ENCODE measurements at places on chromosomes 3 and 15. TPM values are rescaled to one million over a fixed set of nuclear protein-coding genes. Genes with fewer than 3 reads are reported as not detected.

MRPL3 gene
- 426 TPM for total RNA-seq

DNA sequence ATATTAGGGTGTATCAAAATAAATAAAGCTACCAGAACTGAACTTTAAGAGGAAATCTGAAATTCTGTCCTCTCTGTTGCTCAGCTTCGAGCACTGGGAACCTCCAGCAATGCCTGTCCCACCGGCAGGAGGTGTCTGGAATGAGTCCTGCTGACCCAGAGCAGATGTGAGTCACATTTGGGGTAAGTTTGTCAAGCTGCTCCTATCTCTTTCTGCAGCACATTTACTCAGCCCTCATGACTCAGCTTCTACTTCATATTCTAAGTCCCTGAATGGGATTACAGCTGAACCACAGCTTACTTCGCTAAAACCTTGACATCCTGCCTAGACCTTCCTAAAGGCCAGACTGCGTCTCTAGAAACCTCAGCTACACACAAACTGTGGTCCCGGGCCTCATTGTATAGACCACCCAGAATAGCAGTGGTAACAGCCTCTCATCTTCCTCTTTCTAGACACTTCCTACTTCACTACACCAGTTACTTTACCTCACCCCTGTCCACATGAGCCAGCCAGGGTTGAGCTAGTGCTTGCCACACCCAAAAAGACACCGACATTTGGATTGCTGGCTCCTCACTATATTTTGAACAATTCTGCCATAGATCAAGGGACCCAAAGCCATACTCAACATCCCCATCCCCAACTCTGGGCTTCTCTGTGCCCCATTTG, 109.6 kb upstream of the TMCO5A start:
- peak; percentile 98 for DNase-seq

- DNase-seq = no peak
Measured at GRCh38 chr15:76298986-76299385, 12.3 kb downstream of the ETFA start.

GPR87 gene
- total RNA-seq = 1.3 TPM

DNA sequence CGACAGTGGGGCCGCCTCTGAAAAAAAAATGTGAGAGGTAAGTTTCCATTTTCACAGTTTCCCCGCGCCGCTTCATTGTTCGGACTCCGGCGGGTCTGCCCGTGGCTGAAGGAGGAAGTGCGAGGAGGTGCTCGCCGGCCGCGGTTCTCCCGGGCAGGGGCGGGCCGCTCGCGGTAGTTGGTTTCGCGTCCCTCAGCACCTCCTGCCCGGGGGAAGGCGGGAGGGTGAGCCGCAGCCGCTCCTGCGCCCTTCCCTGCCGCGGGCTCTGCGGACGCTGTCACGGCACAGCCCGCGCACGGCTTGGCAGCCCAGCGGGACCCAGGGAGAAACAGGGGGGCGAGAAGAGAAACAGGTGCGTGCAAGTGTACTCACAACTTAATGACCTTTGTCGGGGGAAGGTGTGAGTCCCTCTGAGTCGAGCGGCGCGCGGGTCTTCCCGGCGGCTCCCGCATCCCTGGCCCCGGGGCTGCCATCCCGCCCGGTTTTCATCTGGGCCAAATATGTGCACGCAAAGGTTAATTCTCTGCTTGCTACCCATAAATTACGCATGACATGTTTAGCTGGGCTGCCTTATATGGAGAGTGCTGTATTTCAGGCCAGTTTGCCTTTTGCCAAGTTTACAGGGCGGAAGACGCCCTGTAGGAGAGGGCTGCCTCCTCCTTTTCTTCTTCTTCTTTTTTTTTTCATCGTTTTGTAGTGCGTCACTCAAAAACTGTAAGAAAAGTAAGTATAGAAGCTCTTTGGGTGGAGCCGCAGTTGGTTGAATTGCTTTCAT, 514 bp downstream of the MBNL1 start:
- DNase-seq = no peak

GHRL gene
- total RNA-seq = 0.13 TPM

ERICH6 gene
- total RNA-seq = not detected

- DNase-seq = no peak
Measured at GRCh38 chr3:127451321-127451720, 139.2 kb downstream of the TPRA1 start.

DNA sequence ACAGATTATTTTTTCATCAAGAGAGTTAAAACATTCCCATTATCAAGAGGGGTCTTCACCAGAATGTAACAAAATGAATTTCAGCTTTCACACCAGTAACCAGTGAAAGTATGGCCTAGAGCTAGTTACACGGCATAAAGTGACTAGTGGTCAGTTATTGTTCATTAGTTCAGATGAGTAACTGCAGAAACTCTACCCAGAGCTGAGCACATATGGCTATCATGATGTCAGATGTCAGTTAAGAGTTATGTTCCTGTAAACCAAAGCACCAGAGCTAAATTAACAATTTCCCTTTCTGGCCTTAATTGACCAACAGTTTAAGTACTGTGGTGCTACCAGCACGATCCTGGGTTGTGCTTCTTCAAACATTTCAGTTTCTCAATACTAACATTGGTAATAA, 6.6 kb upstream of the MRPS25 start:
- DNase-seq = no peak

GRCh38 chr15:101252836-101253235, 988 bp upstream of the CHSY1 start:
- no peak for DNase-seq

WDR49 gene
- not detected for total RNA-seq

MYH15 gene
- 7.3 TPM for total RNA-seq

PLS1 gene
- 24.8 TPM for total RNA-seq

DNA sequence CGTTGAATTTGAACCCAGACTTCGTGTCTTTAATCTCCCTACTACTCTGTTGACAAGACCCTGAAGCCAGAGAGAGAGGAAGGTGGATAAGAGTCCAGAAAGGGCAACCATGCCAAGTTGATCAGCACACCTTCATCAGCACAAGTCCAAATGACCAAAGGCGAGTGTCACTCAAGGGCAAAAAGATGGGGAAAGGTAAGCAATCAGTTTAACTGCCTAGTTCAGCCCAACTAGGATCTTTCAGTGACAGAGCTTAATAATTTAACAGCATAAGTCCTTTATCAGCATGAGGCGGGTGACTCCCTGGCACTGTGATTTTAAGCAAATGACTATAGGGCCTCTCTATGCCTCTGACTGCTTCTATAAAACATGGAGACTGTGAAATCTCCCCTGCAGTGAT, 6.2 kb downstream of the SUCLG2 start:
- no peak for DNase-seq

DNA sequence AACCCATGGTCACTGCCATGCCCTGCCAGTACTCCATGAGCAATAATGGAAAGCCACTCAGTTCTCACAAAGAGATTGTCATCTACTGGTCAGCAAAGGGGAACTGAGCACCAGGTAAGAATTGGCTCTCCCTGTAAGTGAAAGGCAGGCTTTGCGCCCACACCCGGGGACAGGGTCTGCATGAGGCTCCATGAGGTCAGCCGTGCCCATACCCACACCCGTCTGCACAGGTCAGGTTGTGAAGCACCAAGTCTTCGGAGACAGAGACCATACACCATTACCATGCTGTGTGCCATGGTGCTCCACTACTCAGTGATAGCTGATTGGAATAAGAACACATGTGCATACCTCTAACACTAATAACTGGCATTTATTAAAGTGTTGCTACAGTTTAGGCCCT, 322.9 kb downstream of the EPHB1 start:
- DNase-seq = no peak

GRCh38 chr15:65777053-65777452, 15.0 kb downstream of the DENND4A start:
- DNase-seq = no peak

DNA sequence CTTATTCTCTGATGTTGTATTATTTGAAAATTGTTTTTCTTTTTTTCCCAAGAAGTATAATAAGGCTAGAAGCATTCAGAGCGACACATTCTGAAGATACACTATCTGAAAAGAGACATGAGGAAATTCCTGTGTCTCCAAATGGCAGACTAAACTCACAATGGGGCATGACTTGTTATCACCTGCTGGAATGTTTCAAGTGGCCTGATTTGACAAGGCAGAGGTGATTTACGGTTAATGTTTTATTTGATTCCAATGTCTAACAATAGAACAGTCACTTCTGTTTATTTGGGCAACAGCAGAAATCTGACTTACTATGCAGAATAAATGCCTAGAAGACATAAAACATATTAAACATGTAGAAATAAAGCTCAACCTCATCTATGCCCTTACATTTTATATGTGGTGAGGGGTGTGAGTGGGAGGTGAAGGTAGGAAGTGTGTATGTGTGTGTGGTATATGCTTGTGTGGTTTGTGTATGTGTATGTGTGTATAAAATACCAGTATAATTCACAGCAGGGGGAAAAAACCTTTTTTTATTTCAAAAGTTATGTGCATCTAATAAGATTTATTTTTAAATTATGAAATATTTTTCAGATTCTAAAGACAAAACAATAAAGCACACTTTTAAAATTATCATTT, 1051.7 kb downstream of the ROBO2 start:
- no peak for DNase-seq

GRCh38 chr3:38524141-38524739, 28.1 kb downstream of the EXOG start:
- no peak for DNase-seq

GRCh38 chr3:150238995-150239619, 169.0 kb upstream of the TSC22D2 start:
- DNase-seq = peak; percentile 38

DNA sequence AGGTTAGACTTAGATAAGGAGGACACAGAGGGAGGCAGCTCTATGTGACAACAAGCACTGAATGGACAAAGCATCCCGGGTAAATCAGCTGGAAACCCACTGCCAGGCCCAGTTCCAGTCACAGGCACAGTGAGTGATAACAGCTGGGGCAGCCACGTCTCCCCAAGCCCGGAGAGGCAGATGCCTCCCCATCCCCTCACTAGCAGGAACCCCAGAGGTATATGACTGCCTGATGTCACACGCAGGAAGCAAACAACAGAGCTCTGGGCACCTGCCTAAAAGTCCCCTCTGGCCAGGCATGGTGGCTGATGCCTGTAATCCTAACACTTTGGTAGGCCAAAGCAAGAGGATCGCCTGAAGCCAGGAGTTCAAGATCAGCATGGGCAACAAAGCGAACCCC, 18.2 kb downstream of the C15orf62 start:
- no peak for DNase-seq

CD80 gene
- not detected for total RNA-seq

DNA sequence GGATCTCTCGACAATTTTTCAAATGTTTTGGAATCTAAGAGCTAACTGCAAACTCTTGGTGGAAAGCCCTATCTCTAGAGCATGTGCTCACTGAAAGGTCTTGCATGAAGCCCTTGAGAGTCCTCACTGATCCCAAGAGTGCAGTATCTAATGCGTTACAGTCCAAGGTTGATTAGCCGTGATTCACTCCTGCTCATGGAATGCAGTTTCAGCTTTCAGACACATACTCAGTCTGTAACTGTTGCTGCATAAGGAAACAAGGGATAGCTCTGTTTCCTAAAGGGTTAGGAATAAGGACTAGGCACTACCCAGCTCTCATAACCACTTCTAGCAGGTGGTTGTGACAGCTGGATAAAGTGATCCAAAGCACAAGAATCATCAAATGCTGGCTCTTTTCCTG, 687.4 kb upstream of the CFAP20DC start:
- DNase-seq = no peak

DAZL gene
- 0.07 TPM for total RNA-seq

SLC9C1 gene
- not detected for total RNA-seq

ZNF385D gene
- 0.13 TPM for total RNA-seq

GRCh38 chr3:18417904-18418572, 7.1 kb downstream of the SATB1 start:
- DNase-seq = no peak

DNA sequence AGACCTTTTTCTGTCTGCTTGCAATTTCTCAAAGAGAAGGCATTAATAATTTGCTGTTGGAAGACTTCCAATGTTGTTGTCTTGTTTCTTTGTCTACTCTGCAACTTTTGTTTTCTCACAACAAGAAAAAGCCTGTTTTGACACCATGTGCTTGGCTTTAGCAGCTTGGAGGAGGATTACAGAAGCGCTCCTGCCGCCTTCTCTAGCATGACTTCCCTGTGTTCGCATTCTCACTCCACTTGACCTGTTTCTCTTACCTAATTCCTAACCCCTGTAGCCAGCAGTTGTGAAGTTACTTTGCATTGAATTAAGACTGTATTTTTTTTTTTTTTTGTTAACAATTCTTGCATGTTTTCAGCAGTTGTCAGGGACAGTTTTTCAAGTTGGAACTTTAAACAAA, 235.3 kb upstream of the GOLIM4 start:
- no peak for DNase-seq

FETUB gene
- 1.9 TPM for total RNA-seq

- DNase-seq = peak; percentile 63
Measured at GRCh38 chr3:28840976-28841376, 439.9 kb upstream of the RBMS3 start.

- DNase-seq = no peak
Measured at GRCh38 chr3:193776626-193777358, 183.8 kb downstream of the OPA1 start.

DNA sequence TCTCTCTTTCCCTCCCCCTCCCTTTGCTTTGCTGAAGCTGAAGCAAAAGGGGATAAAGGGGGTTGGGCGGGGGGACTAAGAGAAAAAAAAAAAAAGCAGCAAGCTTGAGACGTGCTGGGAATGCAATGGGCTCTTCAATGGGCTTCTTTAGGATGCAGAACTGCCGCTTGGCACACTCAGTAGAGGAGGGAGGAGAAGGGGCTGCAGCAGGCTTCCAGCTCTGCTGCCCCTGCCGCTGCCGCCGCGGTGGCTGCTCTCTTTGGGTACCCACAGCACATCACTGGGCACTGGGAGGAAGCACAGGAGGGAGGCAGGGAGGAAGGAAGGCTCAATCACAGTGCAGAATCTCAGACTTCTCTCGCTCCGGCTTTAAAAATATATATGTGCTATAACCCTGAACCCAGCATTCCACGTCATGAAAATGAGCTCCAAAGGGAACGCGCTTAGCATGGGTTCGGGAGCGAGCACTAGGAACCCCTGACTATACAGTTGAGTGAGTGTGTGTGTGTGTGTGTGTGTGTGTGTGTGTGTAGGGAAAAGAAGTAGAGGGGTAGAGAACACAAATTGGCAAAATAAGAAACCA, 3.5 kb downstream of the SLITRK3 start:
- no peak for DNase-seq

GRCh38 chr3:27281671-27282150, 87.5 kb downstream of the NEK10 start:
- DNase-seq = no peak

GRCh38 chr15:65099336-65099735, 15.7 kb downstream of the UBAP1L start:
- no peak for DNase-seq

SPINK8 gene
- not detected for total RNA-seq

- no peak for DNase-seq
Measured at GRCh38 chr3:150889106-150889505, 16.1 kb downstream of the MINDY4B start.

CCRL2 gene
- 3.7 TPM for total RNA-seq

GRCh38 chr3:39808467-39809180, 785 bp upstream of the MYRIP start:
- DNase-seq = no peak

All from HT1080 (cell line).